GM03348 (cell line): ENCODE measurements at places on chromosomes 2 and 18.

DNA sequence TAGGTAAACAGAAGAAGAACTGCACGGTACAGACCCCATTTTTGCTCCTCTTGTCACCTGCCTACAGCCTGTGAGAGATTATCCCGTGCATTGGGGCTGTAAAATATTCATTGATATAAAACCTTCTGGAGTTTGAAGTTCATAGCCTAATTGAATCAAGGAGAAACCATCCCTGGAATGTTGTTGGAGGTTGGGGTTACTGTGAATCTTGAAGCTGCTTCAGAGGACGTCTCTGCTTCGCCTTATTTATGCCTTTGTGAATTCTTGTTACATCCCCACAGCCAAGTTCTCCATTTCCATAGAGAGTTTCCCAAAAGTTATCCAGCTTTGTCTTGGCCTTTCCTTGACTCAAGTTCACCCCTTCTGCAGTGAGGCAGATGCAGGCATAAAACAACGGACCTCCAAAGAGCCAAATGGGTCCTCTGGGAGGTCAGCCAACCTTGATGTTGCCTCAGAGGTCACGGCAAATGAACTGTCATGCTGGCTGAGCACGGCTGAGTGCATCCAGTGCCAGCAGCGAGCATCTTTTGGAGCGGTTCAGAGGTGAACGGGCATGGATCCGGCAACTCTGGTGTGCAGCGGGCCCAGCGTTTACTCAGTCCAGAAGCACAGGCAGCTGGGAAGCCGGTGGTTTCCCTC lies 317.6 kb downstream of the PRKCE start:
- no peak for DNase-seq

DNA sequence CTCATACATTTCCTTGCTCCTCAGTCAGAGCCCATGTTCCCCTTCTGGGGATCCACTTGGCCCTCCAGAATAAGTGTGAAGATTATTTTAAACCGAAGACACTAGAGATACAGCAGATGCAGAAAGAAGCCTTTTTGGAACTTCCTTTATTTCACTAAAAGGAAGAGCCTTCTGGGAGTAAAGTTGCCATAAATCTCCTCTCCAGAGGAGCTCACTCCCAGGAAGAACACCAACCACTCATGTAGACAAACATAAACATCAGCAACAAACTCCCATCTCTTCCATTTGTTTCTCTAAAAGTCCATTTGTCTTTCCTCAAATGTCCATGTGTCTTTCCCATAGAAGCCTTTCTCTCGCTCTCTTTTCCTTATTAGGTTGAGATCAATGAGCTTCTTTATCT lies 62.4 kb upstream of the MSH6 start:
- DNase-seq: no peak

GRCh38 chr2:191265311-191266170 lies 20.3 kb downstream of the MYO1B start:
- peak; percentile 71 for DNase-seq

- no peak for DNase-seq
Measured at GRCh38 chr2:150477347-150477746, 10.1 kb downstream of the RND3 start.

- no peak for DNase-seq
Measured at GRCh38 chr2:36754578-36754977, 58.1 kb downstream of the VIT start.

- no peak for DNase-seq
Measured at GRCh38 chr2:200862532-200863000, 1.9 kb downstream of the CLK1 start.

DNA sequence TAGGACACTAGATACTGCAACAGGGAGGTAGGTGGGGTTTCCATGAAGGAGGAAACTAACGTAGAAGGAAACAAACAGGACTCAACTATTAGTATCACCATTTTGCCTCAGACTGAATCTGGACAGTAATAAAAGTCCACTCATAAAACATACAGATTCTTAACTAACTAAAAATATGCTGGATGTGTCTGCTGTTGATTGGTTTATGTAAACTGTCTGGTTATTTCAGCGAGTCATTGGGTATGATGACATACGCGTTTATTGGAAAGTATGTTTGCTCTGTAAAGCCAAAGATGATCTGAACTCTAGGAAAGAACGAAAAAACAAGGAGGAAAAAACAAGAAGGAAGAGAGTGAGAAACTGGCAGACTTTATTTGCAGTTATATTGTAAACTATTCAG lies 1816.1 kb upstream of the LRRTM1 start:
- no peak for DNase-seq

DNA sequence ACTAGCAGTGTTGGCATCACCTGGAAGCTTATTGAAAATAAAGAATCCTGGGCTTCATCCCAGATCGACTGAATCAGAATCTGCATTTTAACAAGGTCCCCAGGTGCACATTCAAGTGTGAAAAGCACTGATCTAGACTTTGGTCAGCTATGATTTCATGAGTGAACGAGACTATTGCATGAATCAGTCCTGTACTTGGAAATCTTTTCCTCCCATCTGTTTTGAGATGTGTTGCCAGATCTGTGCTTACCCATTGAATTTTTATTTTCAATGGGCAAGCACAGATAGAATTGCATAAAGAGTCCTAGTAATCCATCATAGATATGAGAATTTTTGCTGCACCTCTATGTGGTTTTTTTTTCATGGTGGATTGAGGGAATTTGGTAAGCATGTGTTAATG lies 64.0 kb downstream of the PMS1 start:
- DNase-seq: peak; percentile 47

DNA sequence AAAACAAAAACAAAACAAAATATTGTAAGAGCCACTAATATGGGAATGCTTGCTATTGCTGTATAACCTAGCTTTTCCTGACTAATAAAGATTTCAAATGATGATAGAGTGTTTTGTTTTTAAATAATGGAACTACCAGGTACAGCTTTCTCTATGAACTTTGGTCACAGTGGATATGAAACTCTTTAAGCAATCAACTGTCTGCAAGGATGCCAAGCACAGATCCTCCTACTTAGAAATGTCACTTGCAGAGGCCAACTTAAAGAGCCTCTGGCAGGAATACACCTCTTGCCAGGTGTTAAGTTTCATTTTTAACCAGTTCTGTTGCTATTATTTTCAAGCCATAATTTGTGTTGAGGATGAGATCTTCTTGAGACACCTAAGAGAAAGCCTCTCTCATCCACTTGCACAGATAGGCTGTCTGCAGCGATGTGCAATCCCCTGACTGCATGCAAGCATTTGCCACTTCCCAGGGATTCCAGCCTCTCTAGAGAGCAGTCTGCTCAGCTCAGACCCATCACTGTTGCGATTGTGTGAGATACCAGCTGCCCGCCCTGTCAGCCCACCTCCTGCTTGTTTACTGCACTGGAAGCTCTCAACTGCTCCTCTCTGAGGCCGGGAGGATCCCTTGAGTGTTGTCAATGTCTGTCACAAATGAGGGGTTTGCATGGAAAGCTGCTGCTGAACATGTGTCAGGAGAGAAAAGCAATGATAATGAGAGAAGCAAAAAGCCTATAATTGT lies 86.1 kb upstream of the SCG2 start:
- DNase-seq: no peak

GRCh38 chr18:73879328-73879727 lies 268.3 kb downstream of the FBXO15 start:
- no peak for DNase-seq

DNA sequence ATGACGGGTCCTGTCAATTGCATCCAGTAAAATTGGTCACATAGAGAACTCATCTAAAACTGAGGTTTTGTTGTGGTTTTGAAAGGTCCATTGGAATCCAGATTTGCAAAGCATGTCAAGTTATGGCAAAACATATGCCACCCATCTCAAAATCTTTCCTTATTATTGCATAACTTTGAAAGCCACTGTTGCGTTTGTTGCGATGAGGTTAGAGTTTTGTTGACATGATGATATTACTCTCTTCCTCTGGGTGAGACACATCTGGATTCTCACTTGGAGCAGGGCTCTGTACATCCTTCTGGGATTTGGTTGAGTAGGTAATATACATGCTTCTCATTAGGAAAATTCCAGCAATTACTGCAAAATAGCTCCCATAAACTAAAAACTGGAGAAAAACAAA lies 20.6 kb downstream of the SCYGR5 start:
- DNase-seq: no peak

- DNase-seq: no peak
Measured at GRCh38 chr2:236250286-236250685, 13.9 kb downstream of the ASB18 start.

GRCh38 chr2:199273042-199273511 lies 184.7 kb downstream of the SATB2 start:
- DNase-seq: peak; percentile 57

GRCh38 chr2:68905116-68905515 lies 33.9 kb upstream of the BMP10 start:
- DNase-seq: no peak

DNA sequence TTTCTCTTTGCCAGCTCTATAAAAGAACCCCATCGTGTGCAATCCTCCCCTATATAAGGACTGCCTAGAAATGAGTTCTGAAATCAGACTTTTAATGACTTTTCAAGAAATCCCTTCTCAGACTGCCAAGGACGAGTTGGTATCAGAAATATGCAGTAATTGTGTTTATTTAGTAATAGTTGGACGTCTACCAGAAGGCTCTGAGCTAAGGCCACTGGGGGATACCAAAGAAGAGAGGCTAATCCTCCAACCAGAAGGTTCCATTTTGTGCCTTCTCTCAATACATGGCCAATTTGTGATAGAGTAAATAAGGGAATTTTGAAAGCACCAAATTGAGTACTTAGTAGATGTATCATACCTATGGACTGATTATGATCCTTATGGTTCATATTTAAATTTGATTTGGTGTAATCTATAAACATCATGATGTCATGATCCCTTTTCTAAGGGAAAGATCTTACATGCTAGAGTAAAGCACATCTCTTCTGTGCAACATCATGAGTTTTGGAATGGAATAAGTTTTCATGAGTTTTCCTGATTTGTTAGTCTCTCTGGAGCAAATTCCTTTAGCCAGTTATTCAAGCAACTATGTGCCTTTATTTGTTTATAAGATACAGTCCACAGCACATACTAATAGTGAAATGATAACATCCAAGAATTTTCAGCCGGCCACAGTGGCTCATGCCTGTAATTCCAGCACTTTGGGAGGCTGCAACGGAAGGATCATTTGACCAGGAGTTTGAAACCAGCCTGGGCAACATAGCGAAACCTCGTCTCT lies 82.2 kb upstream of the LTBP1 start:
- peak; percentile 67 for DNase-seq

DNA sequence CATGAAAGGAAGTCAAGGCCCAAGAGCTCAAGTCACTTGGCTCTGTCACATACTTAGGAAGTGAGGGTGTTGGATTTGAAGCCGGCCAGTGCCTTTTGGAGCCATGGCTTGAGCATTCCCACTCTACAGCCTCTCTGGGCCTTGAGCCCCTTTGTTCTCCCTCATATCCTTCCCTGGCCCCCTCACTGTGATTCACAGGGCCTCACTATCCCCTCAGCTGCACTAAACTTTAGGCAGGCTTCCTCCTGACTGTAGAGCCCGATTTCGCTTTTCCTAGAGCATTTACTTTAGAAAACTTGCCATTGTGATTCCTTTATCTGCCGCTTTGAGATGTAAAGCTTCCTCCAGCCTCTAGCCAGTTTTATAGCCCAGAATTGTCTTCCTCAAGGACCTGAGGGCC lies 107.6 kb downstream of the FBXO15 start:
- DNase-seq: no peak

- DNase-seq: peak; percentile 81
Measured at GRCh38 chr2:119491776-119492525, 32.3 kb downstream of the SCTR start.

GRCh38 chr18:32152705-32153448 lies 37.0 kb upstream of the MEP1B start:
- DNase-seq: no peak

DNA sequence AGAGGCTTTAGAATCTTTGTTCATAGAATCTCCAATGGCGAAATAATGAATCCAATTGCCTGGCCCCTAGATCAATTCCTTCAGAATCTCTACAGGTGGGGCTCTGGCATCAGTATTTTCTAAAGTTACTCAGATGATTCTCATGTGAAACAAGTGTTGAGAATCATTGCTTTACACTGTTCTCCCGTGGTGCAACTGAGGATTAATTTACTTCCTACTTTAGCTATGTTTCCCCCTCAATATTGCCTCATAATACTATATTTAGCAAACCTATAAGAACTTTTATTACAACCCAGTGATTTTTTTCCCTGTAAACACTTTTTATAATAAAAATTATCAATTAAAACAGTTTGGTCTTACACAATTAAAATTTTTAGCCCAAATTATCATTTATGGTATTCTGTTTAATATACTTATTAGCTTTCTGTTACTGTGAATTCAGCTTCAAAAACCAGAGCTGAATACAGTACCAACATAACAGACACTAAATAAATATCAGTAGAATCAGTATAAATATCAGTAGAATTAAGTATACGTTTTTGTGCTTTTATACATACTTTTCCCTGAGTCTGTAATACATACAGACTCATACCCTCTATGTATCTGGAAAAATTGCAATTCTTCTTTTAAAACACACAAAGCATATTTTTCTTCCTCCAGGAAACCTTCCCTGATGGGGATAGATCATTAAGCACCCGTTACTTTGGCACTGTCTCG lies 20.8 kb downstream of the SLC38A11 start:
- DNase-seq: no peak

- DNase-seq: no peak
Measured at GRCh38 chr2:86174445-86174844, 20.8 kb downstream of the IMMT start.

DNA sequence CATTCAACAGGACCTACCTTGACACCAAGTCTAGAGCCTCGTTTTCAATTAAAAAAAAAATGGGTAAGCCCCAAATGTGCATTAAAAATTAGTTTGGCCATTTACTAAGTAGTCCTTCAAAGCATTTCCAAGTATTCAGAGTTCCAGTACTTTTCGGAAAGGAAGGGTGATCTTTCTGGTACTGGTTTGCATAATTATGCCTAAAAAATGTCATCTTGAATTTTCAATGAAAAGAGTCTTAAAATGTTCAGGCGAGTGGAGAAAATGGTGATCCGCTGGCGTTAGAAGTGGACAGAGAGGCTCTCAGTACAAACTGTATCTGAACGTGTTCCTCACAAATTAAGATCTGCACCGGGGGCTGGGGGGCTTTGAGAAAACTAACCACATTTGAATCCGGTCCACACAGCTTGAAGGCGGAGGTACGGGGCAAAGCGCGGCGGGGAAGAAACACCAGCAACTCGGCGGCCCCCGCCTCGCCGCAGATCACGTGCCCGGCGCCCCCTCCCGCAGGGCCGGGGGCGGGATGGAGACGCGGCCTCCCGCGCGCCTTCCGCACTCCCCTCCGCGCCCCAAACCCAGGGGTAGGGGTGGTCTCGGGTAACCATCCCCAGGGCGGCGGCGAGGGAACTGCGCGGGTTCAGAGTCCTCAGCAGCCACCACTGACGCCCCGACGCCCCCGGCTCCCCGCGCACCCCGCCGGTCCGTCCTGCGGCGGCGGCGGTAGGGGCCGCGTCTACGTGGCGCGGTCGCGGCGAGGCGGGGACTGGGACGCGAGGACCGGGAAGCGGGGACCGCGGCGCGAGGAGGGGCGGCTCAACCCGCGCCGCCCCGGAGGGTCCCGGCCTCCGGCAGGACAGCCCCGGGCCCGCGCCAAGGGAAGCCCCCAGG lies 564 bp downstream of the LPIN2 start:
- peak; percentile 70 for DNase-seq
